ENCODE measurements at places on chromosomes 2 and 18. TPM values are rescaled to one million over a fixed set of nuclear protein-coding genes. Genes with fewer than 3 reads are reported as not detected.

The RAB11FIP5 gene
- 5.1 TPM for total RNA-seq

The TUBA4B gene
- not detected for total RNA-seq

- DNase-seq = no peak
Observed at GRCh38 chr2:159817283-159817682, 19.3 kb upstream of the CD302 start.

- no peak for DNase-seq
Observed at GRCh38 chr18:4528405-4528804, 73.3 kb upstream of the DLGAP1 start.

DNA sequence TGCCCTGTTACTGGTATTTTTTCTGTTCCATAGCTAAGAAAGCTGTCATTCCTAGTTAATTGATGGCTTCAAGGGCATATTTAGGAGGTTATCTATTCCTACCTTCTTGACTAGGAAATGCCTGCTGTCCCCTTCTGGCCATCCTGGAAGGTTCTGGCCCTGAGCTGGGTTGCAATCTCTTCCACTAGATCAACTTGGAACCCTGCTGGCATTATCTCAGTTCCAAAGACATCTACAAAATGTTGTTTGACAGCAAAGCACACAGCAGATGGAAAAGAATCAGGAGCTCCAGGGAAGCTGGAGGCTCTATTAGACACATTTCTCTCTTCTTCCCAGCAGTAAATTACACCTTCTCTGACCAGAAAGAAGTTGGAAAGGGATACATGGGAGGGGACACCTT is 192.1 kb downstream of the ARHGAP28 start:
- DNase-seq = no peak

DNA sequence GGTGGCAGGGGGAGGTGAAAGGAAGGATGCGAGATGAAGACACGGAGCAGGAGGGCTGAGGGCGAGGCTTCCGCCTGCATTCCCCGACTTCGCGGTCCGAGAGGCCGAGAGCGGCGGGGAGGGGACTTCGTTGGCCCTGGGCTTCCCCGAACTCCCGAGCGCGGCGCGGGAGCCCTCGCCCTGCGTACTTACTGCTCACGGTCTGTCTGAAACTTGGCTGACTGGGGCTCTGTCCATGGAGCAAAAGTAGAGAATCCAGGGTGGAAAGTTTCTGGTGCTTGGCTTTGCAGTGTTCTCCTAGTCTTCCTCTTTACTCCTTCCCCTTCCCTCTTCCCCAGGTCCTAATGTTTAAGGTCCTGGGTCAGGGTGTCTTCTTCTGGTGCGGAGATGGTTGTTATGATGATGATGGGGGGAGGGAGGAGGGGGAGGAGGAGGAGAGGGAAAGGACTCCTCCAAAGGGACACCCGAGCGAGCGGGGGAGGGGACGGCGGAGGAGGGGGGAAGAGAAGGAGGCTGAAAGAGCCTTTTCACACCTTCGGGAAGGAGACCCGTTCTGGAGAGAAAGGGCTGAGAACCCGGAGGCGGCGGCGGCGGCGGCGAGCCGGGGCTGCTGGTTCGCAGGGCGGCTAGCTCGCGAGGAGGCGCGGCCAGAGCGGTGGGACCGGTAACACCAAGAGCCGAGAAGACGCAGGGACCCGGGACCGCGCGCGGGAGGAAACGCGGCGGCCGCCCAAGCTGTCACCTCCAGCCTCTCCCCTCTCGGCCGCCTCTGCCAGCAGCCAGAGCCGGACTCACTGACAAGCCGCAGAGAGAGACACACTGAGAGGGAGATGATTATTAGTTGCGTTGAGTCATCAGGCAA is at the start of gene SATB2:
Gene SATB2, minus strand, starts transcription at position 793 of the 862 bp plus-strand sequence. CDS start 1,902 bp downstream, outside the sequence.
- DNase-seq = peak; percentile 57

DNA sequence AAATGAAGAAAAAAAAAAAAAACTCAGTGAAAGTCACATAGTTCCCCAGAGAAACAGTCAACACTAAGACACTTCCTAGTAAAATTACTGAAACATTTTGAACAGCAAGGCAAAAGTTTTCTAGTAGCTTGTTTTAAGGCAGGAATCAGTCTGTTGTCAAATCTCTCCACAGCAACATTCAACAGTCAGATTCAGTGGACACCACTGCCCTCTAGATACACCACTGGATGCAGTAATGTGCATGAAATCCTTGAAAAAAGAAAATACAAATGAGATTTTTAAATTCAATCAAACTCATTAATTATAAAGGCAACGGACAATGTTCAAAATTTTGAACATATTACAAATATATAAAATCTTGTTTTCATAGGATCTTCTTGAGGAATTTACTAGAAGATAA is 46.4 kb downstream of the GRB14 start:
- DNase-seq = no peak

- DNase-seq = no peak
Observed at GRCh38 chr2:105382177-105382576, 16.7 kb downstream of the FHL2 start.

DNA sequence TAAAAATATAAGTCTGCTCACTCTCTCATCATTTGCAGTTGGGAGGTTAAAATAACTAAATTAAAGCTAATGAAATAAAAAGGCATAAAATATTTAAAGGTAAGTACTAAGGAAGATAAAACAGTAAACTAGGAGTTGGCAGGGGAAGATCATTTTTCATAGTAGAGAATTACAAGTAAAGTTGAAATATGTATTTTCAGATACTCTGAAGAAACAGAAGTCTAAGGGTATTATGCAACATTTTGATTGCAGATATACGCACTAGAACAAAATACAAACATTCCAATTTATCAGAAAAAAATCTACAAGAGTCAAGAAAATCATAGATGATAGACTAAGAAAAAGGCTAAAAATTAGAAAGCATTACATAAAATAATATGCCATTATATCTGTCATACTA is 167.6 kb upstream of the CTAGE1 start:
- no peak for DNase-seq

The KCNJ3 gene
- 0.58 TPM for total RNA-seq

DNA sequence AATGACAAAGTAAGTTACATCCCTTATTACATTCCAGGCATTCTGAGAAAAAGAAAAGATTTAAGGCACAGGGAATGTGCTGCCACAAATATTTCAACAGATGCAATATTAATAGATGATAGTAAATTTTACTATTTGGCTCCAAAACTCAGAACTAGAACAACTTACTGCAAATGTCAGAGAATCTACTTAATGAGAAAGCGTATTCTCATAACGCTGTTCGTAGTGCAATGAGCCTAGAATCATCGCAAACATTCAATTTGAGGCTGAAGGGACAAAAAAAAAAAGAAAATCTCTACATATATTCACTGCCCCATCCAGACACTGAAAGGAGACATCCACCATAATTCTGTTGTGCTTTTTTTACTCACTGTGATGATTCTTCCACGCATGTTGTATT is 272.1 kb upstream of the DOK6 start:
- no peak for DNase-seq

The SCYGR2 gene
- total RNA-seq = not detected

The NT5DC4 gene
- 10.3 TPM for total RNA-seq

DNA sequence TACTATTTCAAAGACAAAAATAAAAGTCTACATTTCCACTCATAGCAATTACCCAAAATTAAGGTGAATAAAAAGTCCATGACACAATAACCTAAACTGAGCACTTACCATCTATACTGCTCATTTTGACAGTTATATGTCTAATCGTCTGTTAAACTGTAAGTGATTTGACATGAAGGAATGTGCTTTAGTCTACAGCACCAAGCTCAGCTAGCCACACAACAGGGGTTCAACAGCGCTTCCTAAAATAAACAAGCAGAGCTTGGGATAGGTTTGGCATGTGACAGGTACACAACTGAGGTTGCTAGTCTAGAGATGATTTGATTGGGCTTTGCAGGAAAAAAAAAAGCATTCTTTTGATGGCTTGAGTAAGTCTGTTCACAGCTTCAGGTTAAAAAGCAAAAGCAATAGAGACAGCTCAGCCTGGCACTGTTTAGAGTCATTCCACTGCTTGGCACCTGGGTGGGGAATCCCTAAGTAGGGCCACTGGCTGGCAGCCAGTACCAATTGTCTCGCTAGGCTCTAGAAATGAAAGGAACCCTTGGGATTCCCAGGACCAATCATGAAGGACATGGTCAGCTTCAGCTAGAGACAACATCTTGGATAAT is 78.6 kb downstream of the BARD1 start:
- DNase-seq = no peak

The SERPINB11 gene
- not detected for total RNA-seq

The TFCP2L1 gene
- total RNA-seq = 0.05 TPM

DNA sequence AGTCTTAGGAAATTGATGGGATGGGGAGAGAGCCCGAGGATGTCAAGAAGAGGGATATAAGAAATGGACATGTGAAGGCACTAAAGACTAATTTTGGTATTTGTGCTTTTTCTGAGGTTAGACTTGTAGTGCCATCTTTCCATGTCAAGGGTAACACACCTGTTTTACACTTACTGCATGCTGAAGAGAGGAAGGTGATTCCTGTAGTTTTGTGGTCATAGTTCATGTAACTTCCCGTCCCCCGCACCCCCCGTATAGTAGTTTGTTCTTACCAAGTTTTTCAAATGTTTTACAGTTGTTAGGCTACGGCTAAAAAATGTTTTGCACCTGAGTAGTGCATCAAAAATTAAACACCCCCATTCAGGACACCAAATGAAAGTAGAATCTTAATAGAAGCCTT is 73.8 kb downstream of the CLIP4 start:
- DNase-seq = no peak

The TMEM247 gene
- not detected for total RNA-seq

DNA sequence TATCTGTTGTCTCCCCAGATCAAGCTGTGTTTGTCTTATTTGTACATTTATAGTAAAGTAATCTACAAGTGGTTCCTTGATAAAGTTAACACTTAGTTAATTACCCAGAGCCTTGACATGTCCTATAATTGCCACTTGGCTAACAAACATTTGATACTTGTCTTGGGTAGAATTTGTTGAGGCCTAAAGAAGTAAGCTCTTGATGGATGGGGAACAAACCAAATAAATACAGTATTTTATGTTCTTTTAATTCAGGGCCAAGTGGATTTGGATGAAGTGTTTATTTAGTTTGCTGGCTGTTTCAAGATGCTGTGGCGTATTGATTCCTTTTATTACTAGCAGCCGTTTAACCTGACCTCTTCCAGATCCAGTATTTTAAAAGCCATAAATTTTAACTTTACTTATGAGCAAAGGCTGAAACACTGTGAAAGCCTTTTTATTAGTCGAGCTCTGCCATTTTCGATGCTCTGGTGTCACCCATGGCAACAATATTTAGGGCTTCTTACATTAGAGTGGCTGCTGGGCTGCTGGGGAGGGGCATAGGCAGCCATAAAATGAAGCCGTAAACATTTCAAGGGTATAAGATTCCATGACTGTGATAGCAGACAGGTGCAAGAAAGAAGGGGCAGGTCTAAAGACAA is 401.6 kb upstream of the NRP2 start:
- DNase-seq = no peak

The ZBTB7C gene
- not detected for total RNA-seq

GRCh38 chr2:44178950-44179349 is 10.3 kb downstream of the PPM1B start:
- no peak for DNase-seq

DNA sequence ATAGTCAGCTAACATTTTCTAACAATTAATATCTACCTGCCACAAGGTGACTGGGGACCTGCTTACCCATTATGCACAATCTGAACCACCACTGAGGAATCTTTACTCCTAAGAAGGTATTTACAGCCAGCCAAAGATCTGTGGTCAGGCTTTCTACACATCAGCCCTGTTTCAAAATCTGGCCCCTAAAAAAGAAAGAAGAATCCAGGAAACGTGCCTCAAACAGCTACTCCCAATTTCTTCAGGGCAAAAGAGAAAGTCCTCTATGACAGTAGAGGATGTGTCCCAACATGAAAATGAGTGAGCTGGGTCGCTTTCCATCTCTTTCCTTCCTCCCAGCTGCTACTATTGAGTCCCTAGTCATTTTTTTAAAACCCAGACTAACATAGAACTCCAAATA is 79.5 kb downstream of the EPB41L3 start:
- no peak for DNase-seq

DNA sequence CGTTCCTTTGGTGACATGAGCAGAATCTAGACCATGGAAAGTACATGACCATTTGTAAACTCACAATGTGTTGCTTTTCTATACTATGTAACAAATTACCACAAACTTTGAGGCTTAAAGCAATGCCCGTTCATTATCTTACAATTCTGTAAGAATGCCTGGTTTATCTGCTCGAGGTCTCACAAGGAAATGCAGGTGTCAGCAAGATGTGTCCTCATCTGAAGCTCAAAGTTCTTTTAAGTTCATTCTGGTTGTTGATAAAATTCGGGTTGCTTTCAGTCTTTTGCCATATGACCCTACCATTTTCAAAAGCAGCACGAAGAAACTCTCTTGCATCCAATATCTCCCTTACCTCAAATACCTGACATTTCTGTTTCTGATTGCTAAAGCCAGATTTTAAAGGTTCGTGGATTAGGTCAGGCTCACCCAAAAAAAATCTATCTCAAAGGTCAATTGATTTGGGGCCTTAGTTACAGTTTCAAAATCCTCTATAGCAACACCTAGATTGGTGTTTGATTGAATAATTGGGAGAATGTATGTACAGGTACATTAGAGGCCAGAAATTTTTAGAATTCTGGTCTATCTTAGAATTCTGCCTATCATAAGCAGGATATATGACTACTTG is 125.9 kb downstream of the TMEM131 start:
- DNase-seq = no peak

GRCh38 chr18:9177031-9177430 is 40.5 kb downstream of the ANKRD12 start:
- DNase-seq = no peak

GRCh38 chr2:181072486-181073235 is 92.3 kb downstream of the UBE2E3 start:
- no peak for DNase-seq

DNA sequence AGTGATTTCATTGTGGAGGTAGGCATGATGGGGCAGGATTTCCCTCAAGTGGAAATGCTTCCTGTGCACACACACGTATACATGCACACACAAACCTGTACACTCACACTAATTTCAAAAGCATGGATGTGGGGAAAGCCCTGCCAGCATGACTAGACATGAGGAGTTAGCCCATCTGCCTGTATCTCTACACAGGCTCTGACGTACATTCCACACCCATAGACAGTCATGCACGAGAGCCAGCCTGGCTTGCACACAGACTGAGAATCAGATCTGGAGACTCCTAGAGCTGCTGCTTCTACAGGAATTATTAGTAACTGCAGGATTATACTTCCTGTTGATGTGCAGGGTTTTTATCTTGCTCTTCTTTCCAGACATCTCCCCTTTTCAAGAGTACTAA is 27.3 kb upstream of the NFU1 start:
- no peak for DNase-seq

DNA sequence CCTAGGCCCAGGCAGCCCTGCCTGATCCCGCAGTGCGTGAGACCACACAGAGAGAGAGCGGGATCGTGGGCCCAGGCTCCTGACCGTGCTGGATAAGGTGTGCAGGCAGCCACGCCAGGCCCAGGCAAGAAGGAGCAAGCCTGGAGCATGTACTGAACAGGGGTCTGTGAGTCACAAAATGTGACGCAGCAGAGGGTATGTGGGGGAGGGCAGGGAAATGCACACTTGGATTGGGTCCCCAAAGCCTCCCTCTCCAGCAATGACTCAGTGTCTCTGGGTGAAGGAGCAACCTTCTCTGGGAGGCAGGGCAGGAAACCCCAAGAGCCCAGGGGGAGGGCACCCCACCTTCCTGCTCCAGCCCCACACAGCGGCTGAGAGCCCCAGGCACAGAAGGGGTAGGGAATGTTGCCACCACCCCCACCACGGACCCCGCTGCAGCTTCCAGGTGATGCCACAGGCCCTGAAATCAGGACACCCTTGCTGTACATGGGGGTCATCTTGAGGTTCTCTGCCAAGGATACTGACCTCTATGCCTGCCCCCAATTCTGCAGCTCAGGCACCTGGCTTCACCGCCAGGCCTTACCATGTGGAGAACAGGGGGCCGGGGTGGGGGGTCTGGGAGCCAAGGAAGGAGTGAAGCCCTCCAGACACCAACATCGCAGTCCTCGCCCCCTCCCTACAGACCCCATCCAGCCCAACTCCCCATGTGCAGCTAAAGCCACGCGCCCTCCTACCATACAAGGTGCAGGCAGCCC is 1.3 kb upstream of the GPC1 start:
- no peak for DNase-seq
